CD4-positive, alpha-beta T cell treated with Interleukin-21 for 1 hour (primary cell): ENCODE measurements at places on chromosomes 5 and 9.
A peak's percentile ranks its signal among the peaks of the same experiment; 100 is the strongest.

- DNase-seq = no peak
These were observed 167.8 kb downstream of the RASEF start for GRCh38 chr9:82894961-82895821.

DNA sequence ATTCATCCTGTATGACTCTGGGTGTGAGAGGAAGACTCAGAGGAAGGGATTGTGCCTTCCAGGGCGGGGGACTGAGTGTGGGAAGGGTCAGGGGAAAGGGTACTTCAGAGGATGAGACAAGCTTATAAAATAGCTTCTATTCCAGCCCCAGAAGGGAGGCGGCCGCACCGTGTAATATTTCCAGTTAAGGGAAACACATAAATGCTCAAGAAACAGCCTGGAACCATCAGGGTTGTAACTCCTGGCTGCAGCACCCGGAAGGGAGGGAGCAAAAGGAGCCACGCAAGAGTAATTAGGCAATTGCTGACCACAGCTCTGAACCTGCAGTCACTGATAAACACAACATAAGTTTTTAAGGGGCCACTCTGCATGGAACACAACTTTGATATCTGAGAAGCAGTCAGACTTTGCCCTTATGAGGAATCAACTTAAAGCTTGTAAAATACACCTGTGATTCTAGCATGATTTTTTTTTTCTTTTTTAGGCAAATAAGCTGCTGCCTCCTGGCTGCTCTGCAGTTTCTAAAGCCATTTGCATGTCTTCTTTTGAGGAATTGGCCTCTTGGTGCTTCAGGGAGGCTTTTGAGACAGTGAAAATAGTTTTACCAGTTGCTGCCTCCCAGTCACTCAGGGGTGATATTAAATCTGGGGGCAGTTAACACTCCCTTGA is 382.7 kb downstream of the ENC1 start:
- no peak for DNase-seq

DNA sequence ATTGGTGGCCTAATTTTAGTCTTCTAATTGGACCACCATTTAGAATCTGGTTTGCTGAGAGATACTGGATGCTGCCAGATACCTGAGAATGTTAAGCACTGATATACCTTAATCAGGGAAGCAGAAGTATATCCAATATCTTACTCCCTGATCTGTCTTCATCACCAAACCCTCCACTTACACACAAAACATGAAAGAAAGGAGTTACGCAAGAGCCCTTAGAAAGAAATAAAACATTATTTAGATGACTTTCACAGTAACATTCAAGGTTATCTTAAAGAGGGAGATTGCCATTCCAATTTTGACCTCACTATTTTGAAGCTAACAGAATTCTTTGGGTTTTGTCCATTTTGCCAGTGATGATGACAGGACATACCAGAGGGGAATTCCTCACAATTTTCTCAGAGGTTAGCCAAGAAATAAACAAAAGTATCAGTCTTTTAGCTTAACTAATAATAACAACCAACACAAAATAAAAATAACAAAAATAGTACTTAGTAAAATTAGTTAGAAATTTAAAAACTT is 496.1 kb downstream of the NFIB start:
- no peak for DNase-seq

DNA sequence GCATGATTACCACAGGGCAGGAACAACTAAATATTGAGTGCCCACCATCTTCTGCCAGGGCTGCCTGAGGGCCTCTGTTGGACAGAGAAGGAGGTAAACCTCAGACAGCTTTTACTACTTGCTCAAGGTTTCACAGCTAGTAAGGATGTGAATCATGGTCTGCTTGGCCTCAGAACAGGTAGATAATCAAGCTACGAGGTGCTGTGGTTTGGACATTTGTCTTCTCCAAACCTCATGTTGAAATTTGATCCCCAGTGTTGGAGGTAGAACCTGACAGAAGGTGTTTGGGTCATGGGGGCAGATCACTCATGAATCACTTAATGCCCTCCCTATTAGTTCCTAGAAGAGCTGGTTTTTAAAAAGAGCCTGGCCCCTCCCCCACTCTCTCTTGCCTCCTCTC is 541.2 kb upstream of the TRPC7 start:
- DNase-seq = no peak

GRCh38 chr9:136917902-136918301 is 26.6 kb downstream of the FBXW5 start:
- no peak for DNase-seq

- DNase-seq = no peak
These were observed 22.3 kb downstream of the ZBTB34 start for GRCh38 chr9:126882746-126883145.

DNA sequence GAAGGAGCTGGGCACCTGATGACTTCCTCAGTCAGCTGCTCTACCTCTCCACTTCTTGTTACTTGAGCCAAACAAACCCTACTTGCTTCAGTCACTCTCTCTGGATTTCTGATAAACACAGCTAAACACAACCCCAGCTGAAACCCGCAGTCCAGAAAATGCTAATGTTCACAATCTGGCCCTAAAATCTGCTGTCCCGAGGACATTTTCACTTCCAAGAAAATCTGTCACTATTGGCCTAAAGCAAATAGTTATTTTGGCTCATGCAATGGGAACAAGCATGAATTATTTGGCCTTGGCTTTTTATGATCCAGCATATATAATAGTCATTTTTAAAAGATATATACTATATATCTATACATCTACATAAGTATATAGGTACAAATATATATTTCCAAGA is 19.1 kb downstream of the FAM81B start:
- no peak for DNase-seq

- no peak for DNase-seq
These were observed 471.7 kb upstream of the TYRP1 start for GRCh38 chr9:12221470-12221869.

- no peak for DNase-seq
These were observed 8.6 kb upstream of the PRRX2 start for GRCh38 chr9:129656795-129657390.

- peak; percentile 16 for DNase-seq
These were observed 591 bp downstream of the ABCA1 start for GRCh38 chr9:104927216-104927911.

GRCh38 chr5:154380263-154380662 is 65.5 kb upstream of the SAP30L start:
- no peak for DNase-seq

GRCh38 chr9:17509701-17510100 is 69.2 kb upstream of the SH3GL2 start:
- no peak for DNase-seq

DNA sequence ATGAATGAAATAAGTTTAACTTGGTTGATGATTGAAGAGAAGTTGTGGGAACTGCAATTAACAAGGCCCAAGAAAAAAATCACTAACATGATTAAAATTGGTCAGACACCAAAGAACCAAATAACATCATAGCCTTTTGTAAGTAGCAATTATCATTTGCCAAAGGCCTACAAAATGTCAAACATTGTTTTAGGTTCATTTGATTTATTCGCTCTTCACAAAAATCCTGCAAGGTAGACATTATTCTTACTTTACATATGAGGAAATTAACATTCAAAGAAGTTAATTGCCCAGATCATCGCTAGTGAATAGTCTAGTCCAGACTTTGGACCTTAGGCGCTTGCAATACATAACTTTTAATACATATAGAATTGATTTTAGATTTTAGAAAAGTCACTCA is 2.6 kb downstream of the POLK start:
- DNase-seq = no peak

DNA sequence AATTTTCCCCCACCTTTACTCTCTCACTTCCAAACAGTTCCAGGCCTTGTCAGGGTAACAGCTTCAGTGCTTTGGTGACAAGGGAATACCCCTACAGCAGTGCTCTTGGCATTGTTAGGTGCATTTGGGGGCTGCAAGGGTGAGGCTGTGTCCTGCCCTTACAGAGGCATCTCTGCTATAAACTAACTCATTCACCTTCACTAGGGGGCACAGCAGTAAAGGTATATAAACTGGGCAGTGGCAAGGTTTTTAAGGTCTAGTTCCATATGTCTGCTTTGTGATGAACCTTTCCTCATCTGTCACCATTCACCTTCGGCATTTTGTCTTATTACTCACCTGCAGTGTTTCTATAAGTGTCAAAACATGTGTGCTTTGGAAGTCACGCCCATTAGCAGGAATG is 79.1 kb upstream of the GPR151 start:
- DNase-seq = no peak

DNA sequence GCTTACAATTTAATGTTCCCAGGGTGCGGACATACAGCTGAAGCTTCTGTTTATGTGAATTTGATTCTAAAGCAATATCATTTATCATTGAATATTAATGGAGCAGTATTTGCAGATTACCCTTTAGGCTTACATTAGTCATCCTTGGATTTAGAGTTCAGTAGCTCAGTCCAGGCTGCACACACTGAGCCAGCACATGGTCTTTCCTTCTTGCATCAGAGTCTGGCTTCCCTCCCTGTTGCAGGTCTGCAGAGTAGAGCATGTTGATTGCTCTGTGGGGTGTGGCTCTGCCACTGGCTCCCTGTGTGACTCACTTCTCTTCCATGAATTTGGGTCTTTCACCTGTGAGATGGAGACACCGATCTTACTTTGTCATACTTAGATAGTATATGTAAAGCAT is 36.8 kb downstream of the NSG2 start:
- no peak for DNase-seq

GRCh38 chr5:124628721-124629596 is 117.5 kb downstream of the ZNF608 start:
- no peak for DNase-seq

GRCh38 chr9:130226112-130226511 is 39.4 kb upstream of the HMCN2 start:
- DNase-seq = no peak

DNA sequence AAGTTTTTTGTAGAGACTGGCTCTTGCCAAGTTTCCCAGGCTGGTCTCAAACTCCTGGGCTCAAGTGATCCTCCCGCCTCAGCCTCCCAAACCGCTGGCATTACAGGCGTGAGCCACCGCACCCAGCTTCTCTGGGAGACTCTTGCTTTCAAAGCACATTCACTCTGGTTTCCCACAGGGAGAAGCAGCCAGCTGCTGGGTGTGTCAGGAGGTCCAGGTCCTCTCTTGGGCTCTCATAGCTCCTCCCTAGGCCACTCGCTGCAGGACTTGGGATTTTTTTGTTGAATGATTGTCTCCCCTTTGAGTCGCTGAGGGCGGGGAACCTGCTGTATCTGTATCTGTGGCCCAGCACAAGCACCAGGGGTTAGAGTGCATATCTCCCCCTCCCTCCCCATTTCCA is 68.4 kb upstream of the RAPGEF1 start:
- no peak for DNase-seq

GRCh38 chr5:62395210-62395950 is 8.3 kb downstream of the DIMT1 start:
- DNase-seq = no peak

GRCh38 chr5:111172504-111172903 is 51.7 kb upstream of the CAMK4 start:
- DNase-seq = no peak

GRCh38 chr9:120689860-120690259 is 24.4 kb downstream of the MEGF9 start:
- no peak for DNase-seq

DNA sequence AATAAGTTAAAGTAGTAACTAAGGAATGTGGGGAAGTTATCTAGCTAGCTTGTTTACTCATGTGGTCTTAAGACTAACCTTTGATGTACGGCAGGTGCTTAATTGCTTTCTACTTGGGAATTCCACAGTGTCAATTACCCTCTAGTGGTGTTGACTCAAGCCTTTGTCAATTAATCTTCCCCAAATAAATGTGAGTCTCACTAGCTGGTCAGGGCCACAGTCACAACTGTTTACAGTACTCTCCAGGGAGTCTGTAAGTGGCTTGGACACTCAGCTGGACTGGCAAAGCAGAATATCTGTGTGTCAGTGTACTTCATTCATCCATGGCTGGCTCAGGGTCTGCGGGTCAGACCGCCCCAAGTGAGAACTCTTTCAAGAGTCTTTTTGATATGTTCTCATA is 30.8 kb downstream of the SMIM3 start:
- DNase-seq = no peak

DNA sequence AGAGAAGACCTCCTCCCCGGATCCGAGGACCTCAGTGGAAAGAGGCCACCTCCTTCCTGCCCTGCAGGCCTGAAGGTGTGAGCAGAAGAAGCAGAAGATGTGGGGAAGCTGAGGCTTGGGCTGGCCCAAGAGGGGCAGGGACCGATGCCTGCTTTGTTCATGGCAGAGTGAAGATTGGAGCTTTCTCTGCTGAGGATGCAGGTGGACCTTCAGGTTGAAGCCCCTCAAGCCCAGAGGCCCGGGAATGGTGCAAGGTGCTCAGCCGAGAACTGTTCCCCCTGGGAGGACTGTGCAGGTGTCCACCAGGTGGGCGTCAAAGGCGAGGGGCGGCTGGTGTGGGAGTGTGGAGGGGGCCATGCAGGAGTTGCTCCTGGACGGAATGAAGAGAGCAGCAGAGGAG is 277.9 kb upstream of the IRX2 start:
- no peak for DNase-seq

DNA sequence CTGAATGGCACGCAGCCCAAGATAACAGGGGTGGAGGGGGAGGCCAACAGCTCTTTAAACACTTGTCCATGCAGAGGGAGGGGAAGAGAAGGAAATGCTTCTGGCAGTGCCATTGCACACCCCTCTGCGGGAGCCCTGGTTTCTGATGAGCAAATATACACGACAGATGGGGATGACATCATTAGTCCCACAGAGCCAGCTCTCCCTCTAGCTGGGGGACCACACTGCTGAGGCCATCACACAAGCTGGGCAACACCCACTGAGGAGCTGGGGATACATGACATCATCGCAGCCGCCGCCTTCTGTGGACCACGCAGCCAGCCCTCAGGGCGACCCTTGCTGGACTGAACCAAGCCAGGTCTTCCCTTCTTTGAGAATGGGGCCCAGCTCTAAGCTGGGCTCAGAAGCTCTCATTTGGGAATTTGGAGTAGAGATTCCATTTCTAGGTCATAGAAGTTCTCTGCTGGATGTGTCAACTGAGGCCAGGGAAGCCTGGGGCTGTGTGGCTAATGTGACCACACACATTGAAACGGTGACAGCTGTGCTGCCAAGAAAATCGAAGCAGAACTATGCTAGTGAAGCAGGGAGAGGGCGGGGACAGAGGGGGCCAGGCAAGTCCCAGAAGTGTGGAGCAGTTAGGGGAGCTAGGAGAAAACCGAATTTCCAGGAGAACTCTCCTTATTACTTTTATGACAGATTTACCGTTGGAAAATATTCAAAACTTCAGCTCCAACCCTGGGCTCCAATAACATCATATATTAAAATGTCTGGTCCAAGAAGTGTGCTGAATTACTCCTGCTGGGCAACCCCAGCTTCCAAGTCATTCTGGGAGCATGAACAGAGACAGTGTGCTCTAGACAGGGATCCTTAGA is 79.5 kb downstream of the PRRT1B start:
- DNase-seq = no peak

GRCh38 chr5:142881784-142882126 is 111.6 kb downstream of the ARHGAP26 start:
- no peak for DNase-seq

- DNase-seq = no peak
These were observed 166.4 kb upstream of the PIK3R1 start for GRCh38 chr5:68049053-68049713.

GRCh38 chr9:10876333-10876732 is 263.5 kb upstream of the PTPRD start:
- no peak for DNase-seq

DNA sequence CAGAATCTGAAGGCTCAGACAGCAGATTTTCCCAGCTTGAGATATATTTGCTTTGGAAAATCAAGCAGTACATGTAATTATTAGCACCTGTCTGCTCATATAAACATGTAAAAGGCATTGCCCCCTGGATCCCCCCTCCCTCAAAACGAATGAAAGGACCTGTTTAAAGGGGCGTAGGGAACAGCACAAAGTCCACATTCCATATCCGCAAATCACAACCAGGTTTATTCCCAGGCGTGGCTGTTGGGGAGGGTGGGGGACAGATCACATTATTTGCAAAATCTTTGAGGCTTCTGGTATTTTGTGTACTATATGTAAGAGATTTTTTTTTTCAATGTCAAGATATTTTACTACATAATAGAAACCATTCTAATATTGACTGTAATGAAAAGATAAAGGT is 8.7 kb upstream of the MRPS2 start:
- no peak for DNase-seq
